ENCODE measurements at places on chromosomes 16 and 17. TPM values are rescaled to one million over a fixed set of nuclear protein-coding genes. Genes with fewer than 3 reads are reported as not detected.

RAB11FIP4 gene
- 21.7 TPM for polyA plus RNA-seq

CCDC43 gene
- polyA plus RNA-seq = 4.0 TPM

CAMKK1 gene
- polyA plus RNA-seq = 10.4 TPM

KRT39 gene
- polyA plus RNA-seq = not detected

MYH11 gene
- polyA plus RNA-seq = 0.11 TPM

FA2H gene
- polyA plus RNA-seq = 3.0 TPM

CHD9NB gene
- polyA plus RNA-seq = 5.9 TPM

BAIAP3 gene
- polyA plus RNA-seq = 6.3 TPM

Data from H1 (cell line).